ENCODE measurements at places on chromosomes 5 and 9. TPM values are rescaled to one million over a fixed set of nuclear protein-coding genes. Genes with fewer than 3 reads are reported as not detected.

NME5 gene
- total RNA-seq = not detected

CNTNAP3 gene
- total RNA-seq = not detected

PCDHGA2 gene
- total RNA-seq = 0.09 TPM

SHOC1 gene
- total RNA-seq = not detected
